ENCODE measurements at places on chromosomes 4 and X.

DNA sequence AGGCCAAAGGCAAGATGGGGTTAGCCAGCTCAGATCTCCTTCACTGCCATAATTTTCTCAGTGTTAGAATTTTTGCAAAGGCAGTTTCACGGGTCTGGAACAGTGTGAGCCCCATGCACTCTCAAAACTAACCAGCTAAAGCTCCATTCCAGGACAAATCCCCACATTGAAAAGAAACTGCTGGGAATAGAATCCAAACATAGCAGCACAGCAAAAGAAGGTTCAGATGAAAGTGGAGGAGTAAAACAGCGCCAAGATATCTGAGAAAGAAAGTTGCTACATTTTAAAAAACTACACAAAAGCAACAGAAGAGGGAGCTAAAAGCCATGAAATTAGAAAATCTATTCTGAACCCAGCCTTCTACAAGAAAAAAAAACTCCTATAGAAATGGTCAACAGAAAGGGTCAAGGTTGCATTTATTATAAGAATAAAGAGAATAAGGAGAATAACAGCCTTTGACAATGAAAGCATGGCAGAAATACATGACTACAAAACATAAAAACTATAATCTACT, 39.6 kb upstream of the SLC7A3 start:
- DNase-seq, result no peak

- no peak for DNase-seq
These were observed 105.7 kb upstream of the PDLIM3 start for GRCh38 chr4:185640811-185641675.

DNA sequence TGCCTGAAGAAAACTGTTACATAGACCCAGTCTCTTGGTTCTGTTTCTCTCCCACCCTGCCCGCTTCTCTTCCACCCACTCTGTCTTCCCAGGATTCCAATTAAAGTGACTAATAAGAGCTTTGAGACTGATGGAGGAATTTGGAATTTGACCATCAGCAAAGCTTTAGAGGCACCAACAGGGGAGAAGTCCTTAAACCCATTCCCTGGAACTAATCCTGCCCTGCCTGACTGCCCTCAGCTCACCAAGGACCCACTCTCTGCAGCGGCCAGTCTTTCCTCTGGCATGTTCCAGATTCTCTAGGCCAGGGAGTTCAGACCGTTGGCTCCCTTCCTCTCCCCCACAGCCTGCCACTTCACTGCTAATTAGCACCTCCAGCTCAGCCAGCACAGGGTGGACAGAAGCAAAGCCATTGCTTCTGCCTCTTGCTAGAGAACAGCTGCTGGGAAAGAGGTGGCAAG, 23.9 kb downstream of the SCD5 start:
- no peak for DNase-seq

- no peak for DNase-seq
These were observed 59.0 kb downstream of the ANXA10 start for GRCh38 chr4:168151327-168151726.

- no peak for DNase-seq
These were observed 68.3 kb upstream of the RBPJ start for GRCh38 chr4:26252349-26253025.

- DNase-seq, result no peak
These were observed 2320.1 kb downstream of the ARAP2 start for GRCh38 chr4:33924239-33924638.

- DNase-seq, result no peak
These were observed 127.6 kb downstream of the EIF4E start for GRCh38 chr4:98801259-98801725.

- DNase-seq, result no peak
These were observed 28.1 kb downstream of the ZFP42 start for GRCh38 chr4:188023682-188024081.

GRCh38 chr4:38319456-38320342, 344.3 kb upstream of the KLF3 start:
- peak; percentile 99 for DNase-seq

GRCh38 chr4:147836807-147837206, 104.9 kb downstream of the ARHGAP10 start:
- no peak for DNase-seq

- no peak for DNase-seq
These were observed 130.6 kb downstream of the SLC7A11 start for GRCh38 chr4:138111462-138112000.
